Stimulated activated CD4-positive, alpha-beta T cell treated with anti-CD3 and anti-CD28 coated beads, Interleukin-1b, Interleukin-23, amount 100 ng/mL, for 48 hours (primary cell): ENCODE measurements at places on chromosomes 13 and 19.

- DNase-seq = no peak
Measured at GRCh38 chr19:55453511-55454260, 7.8 kb downstream of the ISOC2 start.

DNA sequence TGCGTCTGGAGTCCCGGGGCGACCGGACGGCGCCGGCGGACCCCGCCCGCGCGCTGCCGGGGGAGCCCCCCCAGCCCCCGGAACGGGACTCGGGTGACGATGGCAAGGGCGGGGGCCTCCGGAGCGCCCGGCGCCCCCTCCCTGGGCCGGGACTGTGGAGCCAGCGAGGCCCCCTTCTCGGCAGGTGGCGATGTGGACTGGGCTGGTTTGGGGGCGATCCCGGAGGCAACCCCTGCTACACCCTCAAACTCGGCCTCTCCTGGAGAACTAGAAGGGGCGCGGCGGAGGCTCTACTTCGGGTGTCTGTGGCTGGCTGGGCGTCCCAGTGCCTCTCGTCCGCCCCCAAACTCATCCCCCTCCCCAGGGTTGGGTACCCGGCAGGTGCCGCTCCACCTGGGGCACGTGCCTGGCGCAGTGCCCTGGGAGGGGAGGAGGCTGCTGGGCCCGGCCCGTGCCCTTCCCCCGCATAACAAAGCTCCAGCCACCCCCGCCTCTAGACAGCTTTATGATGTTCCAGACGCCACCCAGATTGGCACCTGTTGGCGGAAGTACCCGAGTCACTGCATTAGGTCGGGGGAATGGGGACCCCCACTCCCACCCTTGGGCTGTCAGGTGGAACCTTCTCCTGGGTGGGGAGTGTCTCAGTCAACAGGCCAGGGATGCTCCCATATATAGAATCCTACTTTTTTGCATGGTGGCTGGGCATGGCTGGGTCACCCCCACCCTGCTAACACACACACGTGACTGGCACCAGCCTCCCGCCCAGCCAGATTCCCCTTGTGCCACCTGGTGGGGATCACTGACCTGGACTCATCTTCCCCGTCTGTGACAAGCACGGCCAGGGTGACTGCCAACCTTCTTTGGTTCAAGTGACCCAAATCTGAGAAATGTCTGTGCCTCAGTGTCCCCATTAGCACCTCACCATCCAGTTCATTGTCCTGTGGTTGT is 722 bp downstream of the PKN1 start:
- DNase-seq = no peak

DNA sequence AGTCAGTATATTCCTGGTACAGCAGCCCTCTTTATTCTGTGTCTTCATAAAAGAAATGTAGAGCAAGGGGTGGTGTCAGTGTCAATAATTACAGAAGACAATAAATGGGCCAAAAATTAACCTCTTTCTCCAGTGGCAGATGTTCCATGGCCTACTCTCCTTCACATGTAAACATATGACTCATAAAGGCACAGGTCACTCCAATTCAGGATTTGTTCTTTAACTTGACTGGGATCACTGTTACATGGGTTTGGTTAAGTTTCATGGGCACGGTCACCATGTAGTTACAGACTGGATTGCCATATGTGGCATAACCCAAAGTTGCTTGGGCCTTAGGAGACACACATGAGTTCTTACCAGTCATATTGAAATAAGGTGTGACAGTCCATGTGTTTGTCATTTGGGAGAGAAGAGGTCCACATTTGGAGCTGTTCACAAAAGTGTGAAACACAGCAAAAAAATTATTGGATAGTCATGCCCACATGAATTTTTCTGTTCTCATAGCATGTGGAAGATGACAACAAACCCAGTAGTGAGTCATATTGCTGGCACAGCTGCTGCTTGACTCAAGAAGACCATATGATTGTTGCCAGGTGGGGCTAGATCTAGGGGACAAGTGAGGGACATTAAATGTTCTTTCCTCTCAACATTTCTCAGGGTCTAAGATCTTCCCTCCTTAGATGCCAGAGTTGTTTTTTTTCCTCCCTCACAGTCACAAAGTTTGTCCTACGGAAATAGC is 68.1 kb upstream of the HTR2A start:
- DNase-seq = no peak

- DNase-seq = no peak
Measured at GRCh38 chr19:3253270-3253669, 28.8 kb downstream of the CELF5 start.

GRCh38 chr13:44809190-44809589 is 180.1 kb downstream of the NUFIP1 start:
- no peak for DNase-seq

- DNase-seq = no peak
Measured at GRCh38 chr13:49388091-49388635, 55.7 kb downstream of the CAB39L start.

GRCh38 chr19:6730941-6731670 is 6.3 kb downstream of the GPR108 start:
- DNase-seq = no peak

GRCh38 chr19:38693380-38694223 is 46.2 kb downstream of the ACTN4 start:
- no peak for DNase-seq
